Placental epithelial cell (primary cell): ENCODE measurements at places on chromosomes 11 and 22. TPM values are rescaled to one million over a fixed set of nuclear protein-coding genes. Genes with fewer than 3 reads are reported as not detected.

The CYTH4 gene
- not detected in 2 replicates for total RNA-seq

The BATF2 gene
- total RNA-seq = not detected in 2 replicates

The MOV10L1 gene
- 0.11 and 0.39 TPM in 2 replicates for total RNA-seq

The TMEM121B gene
- under 0.01 TPM in 1 of 2 replicates, not detected in the other for total RNA-seq

The CDCA5 gene
- total RNA-seq = 3.6 and 4.3 TPM in 2 replicates

The KCNQ1 gene
- 0.39 TPM in 1 of 2 replicates, not detected in the other for total RNA-seq

The MPPED2 gene
- not detected in 2 replicates for total RNA-seq

The NCF4 gene
- 0.65 and 3.5 TPM in 2 replicates for total RNA-seq

The CASP5 gene
- not detected in 2 replicates for total RNA-seq

The APOBEC3H gene
- total RNA-seq = 1.2 TPM in 1 of 2 replicates, not detected in the other

The JHY gene
- 5.5 and 6.4 TPM in 2 replicates for total RNA-seq

The BIK gene
- total RNA-seq = 1.5 and 3.5 TPM in 2 replicates

The OR5A1 gene
- not detected in 2 replicates for total RNA-seq

The DNAJB7 gene
- not detected in 2 replicates for total RNA-seq

The C11orf52 gene
- total RNA-seq = 2.7 and 8.1 TPM in 2 replicates

The SHISAL1 gene
- total RNA-seq = 0.39 TPM in 1 of 2 replicates, not detected in the other

The ACR gene
- total RNA-seq = not detected in 2 replicates

The DRICH1 gene
- not detected in 2 replicates for total RNA-seq

The PHETA2 gene
- 29.4 and 42.0 TPM in 2 replicates for total RNA-seq

The DSCAML1 gene
- total RNA-seq = not detected in 2 replicates

The HTR3B gene
- not detected in 2 replicates for total RNA-seq

The ANO5 gene
- total RNA-seq = not detected in 2 replicates

The GRAP2 gene
- not detected in 2 replicates for total RNA-seq
